RPMI7951 (cell line): ENCODE measurements at places on chromosomes 1 and 21. TPM values are rescaled to one million over a fixed set of nuclear protein-coding genes. Genes with fewer than 3 reads are reported as not detected.

The ZBTB8A gene
- 5.5 and 6.7 TPM in 2 replicates for total RNA-seq

GRCh38 chr1:203572134-203572625 is 54.5 kb upstream of the ATP2B4 start:
- DNase-seq = no peak

DNA sequence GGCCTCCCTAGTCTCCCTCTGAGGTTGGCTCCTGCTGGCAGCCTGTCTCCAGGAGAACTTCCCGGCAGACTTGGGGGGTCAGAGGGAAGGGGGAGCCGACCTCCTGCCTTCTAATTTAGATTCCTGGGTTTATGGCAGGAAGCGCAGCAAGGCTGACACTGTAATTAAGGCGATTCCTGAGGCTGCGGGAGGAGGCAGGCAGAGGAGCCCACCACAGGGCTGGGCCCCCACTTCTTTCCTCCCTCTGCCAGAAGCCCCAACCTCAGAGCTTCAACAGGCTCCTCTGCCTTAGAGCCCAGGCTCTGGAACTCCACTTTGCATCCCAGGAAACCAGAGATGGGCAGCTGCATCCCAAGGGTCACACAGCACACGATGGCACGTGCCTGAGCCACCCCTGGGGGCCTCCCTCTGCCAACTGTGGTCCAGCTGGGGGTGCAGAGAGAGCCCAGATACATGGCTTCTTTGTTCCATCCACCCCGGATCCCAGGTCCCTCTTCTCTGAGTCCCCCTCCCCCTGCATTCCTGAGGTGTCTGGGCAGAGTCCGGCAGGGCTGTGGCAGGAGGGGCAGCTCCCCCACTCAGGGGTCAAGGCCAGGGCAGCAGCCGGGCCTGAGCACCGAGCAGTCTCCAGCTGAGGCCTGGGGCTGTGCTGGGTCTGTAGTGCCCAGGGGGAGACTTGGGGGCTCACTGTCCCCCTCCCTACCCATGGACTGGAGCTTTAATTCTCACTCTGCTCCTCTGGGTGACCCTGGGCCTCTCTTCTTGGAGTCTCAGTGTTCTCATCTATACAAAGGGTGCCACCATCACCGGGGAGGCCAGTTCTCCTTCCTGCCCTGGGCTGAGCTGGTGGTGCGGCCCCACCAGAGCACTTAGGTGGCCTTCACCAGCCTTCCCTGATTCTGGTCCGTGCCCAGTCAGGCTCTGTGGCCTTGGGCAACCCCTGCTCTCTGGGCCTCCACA is 39.4 kb upstream of the FAM131C start:
- peak; percentile 55 for DNase-seq

GRCh38 chr1:200737647-200738291 is 924 bp upstream of the CAMSAP2 start:
- DNase-seq = no peak

DNA sequence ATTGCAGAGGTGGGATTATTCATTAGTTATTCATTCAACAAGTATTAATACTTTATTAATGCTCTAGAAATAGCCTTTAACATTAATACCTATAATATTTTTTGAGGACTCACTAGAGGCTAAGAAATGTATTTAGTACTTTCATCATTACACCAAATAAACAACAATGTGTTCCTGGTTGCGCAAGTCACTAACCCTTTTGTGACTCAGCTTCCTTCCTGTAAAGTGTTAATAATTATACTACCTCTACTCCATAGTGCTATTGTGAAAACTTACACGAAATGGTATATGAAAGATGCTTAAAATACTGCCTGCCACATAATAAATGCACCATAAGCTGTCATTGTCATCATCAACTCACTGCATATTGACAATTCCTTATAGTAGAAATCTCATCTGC is 431.0 kb downstream of the DPYD start:
- peak; percentile 10 for DNase-seq

GRCh38 chr1:227218870-227219573 is 99.3 kb downstream of the CDC42BPA start:
- DNase-seq = no peak
